Upper lobe of left lung (tissue), 6 donors: ENCODE measurements at places on chromosomes 1 and 21. TPM values are rescaled to one million over a fixed set of nuclear protein-coding genes. Genes with fewer than 3 reads are reported as not detected.

SHE gene
- total RNA-seq = 28.9 TPM

YBEY gene
- 10.2 TPM for total RNA-seq

- no peak overlapping the region for H3K27ac ChIP-seq
- no peak overlapping the region for H3K4me3 ChIP-seq
- H3K4me1 ChIP-seq = no peaks in the 10 kb centered on the region
- no peaks in the 10 kb centered on the region for H3K27me3 ChIP-seq
- no peaks in the 10 kb centered on the region for H3K36me3 ChIP-seq
Measured at GRCh38 chr1:223087291-223088255, 55.5 kb downstream of the TLR5 start.

GRCh38 chr1:84269306-84269705, 32.2 kb upstream of the SAMD13 start:
- no peak overlapping the region for H3K27ac ChIP-seq
- DNase-seq = no peak
- no peaks in the 10 kb centered on the region for H3K36me3 ChIP-seq
- no peak overlapping the region for H3K4me3 ChIP-seq
- H3K27me3 ChIP-seq = no peaks in the 10 kb centered on the region
- H3K4me1 ChIP-seq = peaks cover 11% of the 10 kb centered on the region

DNA sequence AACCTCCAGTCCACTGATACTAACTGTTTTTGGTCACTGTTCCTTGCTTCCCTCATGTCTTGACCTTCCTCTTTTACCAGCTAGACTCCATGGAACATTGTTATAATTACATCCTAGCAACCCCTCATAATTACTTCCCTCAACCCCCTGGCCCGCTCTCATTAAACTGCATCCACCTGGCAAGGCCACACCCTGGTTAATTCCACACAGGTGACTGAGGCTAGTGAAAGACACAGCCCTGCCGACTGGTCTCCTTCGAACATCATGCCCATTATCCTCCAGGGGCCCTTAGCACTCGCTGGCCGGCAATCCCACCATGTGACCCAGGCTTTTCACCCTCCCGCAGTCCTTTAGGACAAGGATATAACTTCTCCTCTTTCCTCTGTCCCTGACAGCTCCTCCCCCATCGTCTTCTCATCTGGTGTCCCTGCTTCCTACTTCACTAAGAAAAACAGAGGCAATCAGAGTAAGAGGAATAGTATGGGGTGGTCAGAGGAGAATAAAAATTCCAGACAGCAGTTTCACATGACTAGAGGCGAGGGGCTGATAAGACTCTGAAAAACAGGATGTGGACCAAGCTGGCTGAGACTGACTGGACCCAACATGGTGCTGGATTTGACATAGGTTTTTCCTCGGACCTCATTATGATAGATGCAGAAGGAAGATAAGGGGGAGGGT, 8.8 kb upstream of the TENT5B start:
- H3K4me1 ChIP-seq = no peaks in the 10 kb centered on the region
- no peak overlapping the region for H3K4me3 ChIP-seq
- no peaks in the 10 kb centered on the region for H3K27me3 ChIP-seq
- H3K36me3 ChIP-seq = no peaks in the 10 kb centered on the region

DNA sequence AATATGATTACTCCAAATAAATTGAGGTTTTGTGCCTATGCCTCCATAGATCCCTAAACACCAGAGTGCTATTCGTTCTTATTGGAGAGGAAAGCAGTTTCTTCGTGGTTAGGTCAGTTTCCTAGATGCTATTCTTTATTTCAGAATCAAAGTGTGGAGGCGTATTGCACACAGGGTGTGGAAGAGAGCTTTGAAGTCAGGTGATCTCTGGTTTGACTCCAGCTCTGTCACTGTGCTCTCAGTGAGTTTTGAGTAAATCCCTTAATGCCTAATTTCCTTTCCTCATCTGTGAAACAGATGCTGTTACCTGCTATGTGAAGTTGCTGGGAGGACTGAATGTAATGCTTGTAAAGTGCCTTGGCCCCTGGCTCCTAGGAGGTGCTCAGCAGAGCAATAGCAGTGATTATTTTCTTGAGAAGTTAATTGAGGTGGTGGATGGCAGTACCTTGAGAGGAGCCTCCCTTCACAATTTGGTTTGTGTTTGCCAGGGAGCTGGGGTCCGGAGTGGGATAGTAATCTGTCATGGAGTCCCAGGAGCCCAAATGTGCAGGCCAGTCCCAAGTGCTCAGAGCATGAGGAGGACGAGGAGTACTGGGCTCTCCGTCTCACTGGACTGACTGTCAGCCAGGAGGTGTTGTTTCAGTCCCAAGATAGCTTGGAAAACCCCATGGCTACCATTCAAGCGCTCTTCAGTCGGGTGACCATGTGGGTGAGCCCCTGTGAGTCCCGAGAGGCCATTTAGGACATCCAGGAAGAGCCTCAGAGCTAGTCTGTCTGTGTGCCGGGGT, 14.9 kb downstream of the NTPCR start:
- no peaks in the 10 kb centered on the region for H3K27me3 ChIP-seq
- peaks cover 14% of the 10 kb centered on the region for H3K4me1 ChIP-seq
- no peak for DNase-seq
- no peak overlapping the region for H3K27ac ChIP-seq
